A549 treated with DMSO at 1 μM for 4 hours (cell line): ENCODE measurements at places on chromosomes 7 and 10. TPM values are rescaled to one million over a fixed set of nuclear protein-coding genes. Genes with fewer than 3 reads are reported as not detected.

Gene PLEKHS1
- 0.05 to 0.19 TPM (median 0.08 TPM) in 4 of 5 replicates, not detected in the other for total RNA-seq

Gene KLF14
- 0.05 TPM in 2 of 5 replicates, not detected in the others for total RNA-seq

Gene CALN1
- total RNA-seq = not detected in 5 replicates

Gene UCMA
- total RNA-seq = not detected in 5 replicates

Gene CAV2
- 147 to 203 TPM (median 168 TPM) in 5 replicates for total RNA-seq

Gene C10orf105
- total RNA-seq = not detected in 5 replicates

Gene ZNF488
- total RNA-seq = 11.3 to 15.0 TPM (median 13.0 TPM) in 5 replicates

Gene GNG11
- total RNA-seq = 33.1 to 38.6 TPM (median 33.9 TPM) in 5 replicates

Gene TAS2R4
- 0.12 to 0.33 TPM (median 0.13 TPM) in 5 replicates for total RNA-seq

Gene OR9A2
- not detected in 5 replicates for total RNA-seq

Gene GDF10
- 0.06 to 0.15 TPM (median 0.12 TPM) in 5 replicates for total RNA-seq

Gene GNAT3
- total RNA-seq = not detected in 5 replicates

Gene GPR26
- not detected in 5 replicates for total RNA-seq

Gene JCAD
- total RNA-seq = 8.8 to 9.8 TPM (median 9.1 TPM) in 5 replicates

Gene POLD2
- 142 to 177 TPM (median 159 TPM) in 5 replicates for total RNA-seq

Gene C10orf143
- total RNA-seq = 0.57 to 0.83 TPM (median 0.74 TPM) in 5 replicates

Gene RPEL1
- 0.03 TPM in 1 of 5 replicates, not detected in the others for total RNA-seq

Gene ASB10
- not detected in 5 replicates for total RNA-seq

Gene HMX3
- not detected in 5 replicates for total RNA-seq

Gene NOD1
- 4.3 to 7.2 TPM (median 6.1 TPM) in 5 replicates for total RNA-seq

Gene HHEX
- total RNA-seq = 15.8 to 17.0 TPM (median 16.6 TPM) in 5 replicates

Gene PDE1C
- total RNA-seq = 4.0 to 7.1 TPM (median 6.1 TPM) in 5 replicates

Gene KCNMA1
- 42.4 to 95.9 TPM (median 75.8 TPM) in 5 replicates for total RNA-seq

Gene GNAI1
- total RNA-seq = 32.3 to 41.4 TPM (median 39.2 TPM) in 5 replicates

Gene OR2A42
- total RNA-seq = not detected in 5 replicates
